M059J (cell line): ENCODE measurements at places on chromosomes 11 and 22.

- DNase-seq: no peak
Measured at GRCh38 chr22:28873183-28873963, 10.0 kb upstream of the ZNRF3 start.

- DNase-seq: no peak
Measured at GRCh38 chr22:47061226-47061625, 298.8 kb downstream of the TBC1D22A start.

DNA sequence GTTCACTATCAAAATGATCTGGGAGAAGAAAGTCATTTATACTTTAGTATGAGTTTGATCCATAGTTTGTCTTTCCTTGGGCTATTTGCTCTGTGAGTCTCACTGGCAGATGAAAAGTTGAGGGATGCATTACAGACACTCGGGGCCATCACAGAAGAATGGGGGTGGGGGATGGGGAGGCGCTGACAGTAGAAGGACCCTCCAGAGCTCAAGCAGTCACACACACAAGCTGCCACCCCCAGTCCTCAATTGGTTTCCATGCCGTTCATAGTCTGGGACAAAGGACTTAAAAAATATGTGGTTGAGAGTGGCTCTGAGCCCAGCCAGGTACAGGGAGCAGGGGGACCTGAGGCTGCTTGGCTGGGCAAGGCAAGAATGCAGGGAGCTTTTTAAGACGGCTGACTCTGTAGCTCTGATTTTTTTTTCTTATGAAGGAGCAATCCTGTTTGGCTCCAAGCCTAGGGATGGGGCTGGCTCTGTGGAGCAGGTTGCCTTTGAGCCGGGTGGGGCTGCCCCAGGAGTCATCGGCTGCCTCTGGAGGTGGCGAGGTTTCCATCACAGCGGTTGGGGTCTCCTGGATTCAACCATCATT is 13.3 kb upstream of the ANO1 start:
- DNase-seq: no peak

DNA sequence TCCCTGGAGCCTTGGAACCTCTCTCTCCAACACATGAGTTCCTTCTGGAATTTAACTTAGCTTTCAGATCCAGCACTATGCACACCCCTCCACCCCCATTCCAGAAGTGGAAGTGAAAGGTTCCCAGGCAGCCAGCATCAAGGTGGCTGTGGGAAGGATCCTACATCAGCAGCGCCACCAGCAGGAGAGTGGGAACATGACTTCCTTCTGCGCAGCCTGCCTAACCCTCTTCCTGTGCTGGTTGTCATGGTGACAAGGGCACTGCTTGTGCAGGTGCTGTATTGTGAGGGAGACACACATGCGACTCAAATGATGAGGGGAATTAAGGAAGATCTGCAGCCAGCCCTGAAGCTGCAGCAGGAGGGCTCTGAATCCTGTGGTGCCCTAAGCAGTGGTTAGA is 904.5 kb upstream of the API5 start:
- DNase-seq: peak; percentile 17

DNA sequence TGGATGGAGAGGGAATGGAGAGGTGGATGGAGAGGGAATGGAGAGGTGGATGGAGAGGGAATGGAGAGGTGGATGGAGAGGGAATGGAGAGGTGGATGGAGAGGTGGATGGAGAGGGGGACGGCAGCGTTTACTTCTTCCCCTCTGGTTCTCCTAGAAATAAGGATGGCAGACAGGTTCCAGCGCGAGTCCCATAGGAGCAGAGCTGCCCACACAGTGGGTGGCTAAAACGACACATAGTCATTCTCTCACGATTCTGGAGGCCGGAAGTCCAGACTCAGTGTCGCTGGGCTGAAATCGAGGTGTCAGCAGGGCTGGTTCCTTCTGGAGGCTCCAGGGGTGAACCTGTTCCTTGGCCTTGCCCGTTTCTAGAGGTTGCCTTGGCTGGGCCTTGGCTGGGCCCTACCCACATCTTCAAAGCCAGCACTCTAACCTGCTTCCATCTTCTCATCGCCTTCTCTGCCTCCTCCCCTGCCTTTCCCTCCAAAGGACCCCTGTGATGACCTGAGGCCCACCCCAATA is 12.7 kb upstream of the CTSD start:
- no peak for DNase-seq

DNA sequence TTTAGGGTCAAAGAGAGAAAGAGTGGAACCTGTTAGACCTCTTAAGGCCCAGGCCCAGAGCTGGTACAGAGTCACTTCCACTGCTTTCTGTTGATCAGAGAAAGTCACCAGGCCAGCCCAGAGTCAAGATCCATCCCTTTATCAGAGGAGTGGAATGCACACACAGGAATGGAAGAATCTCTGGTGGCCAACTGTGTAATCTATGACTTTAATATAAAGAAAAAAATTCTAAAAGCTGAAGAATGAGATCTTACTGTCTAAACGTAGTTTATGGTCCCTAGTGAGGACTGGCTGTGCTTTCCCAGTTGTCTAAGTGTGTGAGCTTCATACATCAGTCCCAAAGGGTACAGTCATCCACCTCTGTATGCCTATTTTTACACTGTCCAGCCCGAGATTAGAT is 51.0 kb downstream of the PPFIBP2 start:
- no peak for DNase-seq

GRCh38 chr11:122478986-122479385 is 176.5 kb upstream of the UBASH3B start:
- no peak for DNase-seq

DNA sequence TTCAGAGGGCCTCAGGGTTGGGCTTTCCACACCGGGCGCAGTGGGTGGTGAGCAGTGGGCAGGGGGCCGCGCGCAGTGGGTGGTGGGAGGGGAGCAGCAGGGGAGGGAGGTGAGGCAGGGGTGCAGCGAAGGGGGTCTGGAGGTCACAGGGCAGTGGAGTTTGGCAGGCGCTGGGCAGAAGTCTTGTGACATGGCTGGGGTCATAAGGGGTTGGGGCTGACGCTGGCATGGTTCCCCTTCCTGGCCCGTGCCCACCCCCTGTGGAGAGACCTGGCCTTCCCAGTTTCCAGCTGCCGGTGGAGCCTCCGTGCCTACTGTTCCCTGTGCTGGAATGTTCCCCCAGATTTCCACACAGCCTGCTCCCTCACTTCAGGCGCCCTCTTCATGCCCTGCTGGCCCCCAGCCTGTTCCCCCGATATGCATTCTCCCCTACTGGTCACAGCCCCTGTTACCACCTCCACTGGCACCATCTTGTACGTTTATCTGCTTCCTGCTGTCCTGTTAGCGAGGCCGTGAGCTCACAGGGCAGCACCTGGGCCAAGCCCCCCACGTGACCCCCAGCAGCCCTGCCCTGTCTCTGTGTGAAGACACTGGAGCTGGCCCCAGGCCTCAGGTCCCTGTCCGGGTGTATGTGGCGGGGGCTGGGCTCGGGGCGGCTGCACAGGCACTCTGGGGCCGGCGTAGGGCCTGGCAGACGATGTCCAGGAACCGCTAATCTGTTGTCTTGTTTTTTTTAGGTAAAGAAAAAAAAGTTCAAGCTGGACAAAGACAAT is 111.6 kb downstream of the KCNQ1OT1 start:
- no peak for DNase-seq

- no peak for DNase-seq
Measured at GRCh38 chr11:90757849-90758494, 535.1 kb upstream of the CHORDC1 start.

DNA sequence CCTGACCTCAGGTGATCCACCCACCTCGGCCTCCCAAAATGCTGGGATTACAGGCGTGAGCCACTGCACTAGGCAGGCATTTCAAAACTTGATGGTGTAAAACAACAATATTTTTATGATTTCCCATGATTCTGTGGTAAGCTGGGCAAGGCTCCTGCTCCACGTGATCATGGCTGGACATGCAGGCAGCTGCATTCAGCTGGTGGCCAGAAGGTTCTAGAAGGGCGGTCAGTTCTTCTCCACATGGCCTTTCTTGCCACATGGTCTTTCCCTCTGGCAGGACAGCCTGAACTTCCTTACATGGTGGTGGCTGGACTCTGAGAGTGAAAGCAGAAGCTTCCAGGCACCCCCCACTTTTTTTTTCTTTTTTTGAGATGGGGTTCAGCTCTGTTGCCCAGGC is 9.9 kb upstream of the RASD2 start:
- DNase-seq: no peak

- DNase-seq: peak; percentile 79
Measured at GRCh38 chr11:86637988-86638387, 34.4 kb downstream of the ME3 start.

DNA sequence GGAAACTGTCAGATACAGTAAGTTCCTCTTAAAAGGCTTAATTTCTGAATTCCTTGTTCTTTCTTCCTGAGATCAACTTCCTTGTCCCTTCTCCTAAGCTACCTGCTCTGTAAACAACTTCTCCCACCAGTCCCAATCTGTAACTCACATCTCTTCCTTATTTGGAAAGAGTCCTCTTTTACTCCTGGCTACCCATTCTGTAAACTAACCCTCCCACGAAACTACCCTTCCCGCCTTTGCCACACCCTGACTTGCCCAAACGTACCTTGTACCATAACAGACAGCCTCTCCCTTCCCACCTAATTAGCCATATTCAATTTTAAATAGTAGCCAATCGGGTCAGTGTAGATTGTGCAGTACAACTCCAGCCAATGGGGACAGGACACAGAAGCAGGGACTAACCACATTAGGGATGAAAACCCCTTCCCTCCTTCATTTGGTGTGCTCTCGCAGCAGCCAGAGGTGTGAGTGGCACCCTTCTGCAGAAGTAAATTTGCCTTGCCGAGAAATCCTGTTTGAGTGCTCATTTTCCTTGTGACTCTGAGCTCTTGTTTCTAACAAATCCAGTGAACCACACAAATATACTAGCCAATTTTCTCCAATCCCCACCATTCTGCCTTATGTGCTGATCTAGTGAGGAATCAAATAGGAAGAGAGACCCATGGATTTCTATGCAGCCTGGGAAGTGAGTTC is 49.5 kb downstream of the ZNF280B start:
- no peak for DNase-seq

DNA sequence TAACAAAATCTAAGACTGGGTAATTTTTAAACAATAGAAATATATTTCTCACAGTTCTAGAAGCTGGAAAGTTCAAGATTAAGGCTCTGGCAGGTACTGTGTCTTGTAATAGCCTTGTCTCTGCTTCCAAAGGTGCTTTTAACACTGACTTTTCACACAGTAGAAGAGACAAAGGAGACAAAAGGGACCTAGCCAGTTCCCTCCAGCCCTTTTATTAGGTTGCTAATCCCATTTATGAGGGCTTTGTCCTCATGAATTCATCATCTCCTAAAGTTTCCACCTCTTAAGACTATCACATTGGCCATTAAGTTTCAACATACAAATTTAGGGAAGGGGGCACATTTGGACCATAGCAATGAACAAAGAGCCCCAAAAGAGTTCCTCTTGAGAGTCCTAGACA is 40.7 kb downstream of the FAM181B start:
- no peak for DNase-seq

- DNase-seq: no peak
Measured at GRCh38 chr11:8997451-8997850, 6.3 kb downstream of the NRIP3 start.

DNA sequence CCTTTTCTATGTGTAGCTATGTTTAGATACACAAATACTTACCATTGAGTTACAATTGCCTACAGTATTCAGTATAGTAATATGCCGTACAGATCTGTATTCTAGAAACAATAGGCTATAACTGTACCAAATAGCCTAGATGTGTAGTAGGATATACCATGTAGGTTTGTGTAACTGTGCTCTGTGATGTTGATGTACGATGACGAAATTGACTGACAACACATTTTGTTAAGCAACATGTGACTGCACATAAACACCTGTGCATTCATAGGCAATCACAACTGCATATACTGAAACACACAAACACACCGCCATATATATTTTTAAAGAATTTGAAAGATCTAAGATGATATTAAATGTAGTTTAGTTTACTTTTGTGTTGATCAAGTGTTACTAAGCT is 60.4 kb downstream of the TEAD1 start:
- no peak for DNase-seq

GRCh38 chr11:19216709-19217374 is 15.1 kb upstream of the CSRP3 start:
- DNase-seq: peak; percentile 64

DNA sequence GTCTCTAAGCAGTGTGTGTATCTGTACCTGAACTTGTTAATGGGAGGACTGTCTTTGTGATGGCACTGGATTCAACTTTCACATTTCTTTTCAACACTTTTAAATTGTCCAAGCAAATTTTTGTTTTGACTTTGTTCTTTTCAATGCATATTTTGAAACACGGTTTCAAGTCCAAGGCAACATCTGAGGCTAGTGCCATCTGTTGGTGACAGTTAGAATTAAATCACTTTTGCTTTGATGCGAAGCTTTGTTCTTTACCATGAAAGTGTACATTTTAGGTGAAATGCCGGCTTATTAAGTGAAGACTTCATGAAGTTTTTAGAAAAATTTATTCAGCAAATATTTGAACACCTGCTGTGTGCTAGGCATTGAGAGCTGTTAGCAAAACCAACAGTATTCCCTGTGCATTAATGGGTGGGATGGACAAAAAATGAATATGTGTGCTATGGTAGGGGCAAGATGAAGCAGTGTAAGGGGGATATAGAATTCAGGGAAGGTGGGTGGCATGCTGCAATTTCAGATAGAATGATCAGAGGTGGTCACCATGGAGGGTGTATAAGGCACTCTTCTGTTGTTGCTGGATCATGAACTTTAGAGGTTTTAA is 70.2 kb downstream of the DDX10 start:
- DNase-seq: no peak

- no peak for DNase-seq
Measured at GRCh38 chr22:49577168-49578060, 250.3 kb downstream of the BRD1 start.

GRCh38 chr22:38313384-38313955 is 3.8 kb downstream of the CSNK1E start:
- DNase-seq: peak; percentile 92

DNA sequence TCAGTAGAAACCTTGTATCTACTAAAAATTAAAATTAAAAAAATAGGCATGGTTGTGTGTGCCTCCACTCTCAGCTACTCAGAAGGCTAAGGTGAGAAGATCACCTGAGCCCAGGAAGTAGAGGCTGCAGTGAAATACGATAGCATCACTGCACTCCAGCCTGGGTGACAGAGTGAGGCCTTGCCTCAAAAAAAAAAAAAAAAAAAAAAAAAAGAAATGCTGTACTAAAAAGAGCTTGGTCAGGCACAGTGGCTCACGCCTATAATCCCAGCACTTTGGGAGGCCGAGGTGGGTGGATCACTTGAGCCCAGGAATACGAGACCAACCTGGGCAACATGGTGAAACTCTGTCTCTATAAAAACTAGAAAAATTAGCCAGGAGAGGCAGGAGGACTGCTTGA is 36.5 kb downstream of the SBF2 start:
- no peak for DNase-seq

- no peak for DNase-seq
Measured at GRCh38 chr11:60119710-60120109, 31.2 kb downstream of the MS4A2 start.
